ENCODE measurements at places on chromosomes 1 and 21.

DNA sequence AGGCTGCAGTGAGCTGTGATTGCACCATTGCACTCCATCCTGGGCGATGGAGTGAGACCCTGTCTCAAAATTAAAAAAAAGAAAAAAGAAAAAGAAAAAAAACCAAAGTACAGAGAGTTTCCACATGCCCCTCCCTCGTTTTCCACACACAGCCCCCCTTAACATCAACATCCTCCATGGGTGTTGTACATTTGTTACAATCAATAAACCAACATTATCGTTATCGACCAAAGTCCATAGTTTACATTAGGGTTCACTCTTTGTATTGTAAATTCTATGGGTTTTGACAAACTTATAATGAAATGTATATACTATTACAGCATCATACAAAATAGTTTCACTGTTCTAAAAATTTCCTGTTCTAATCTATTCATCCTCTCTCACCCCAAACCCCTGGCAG is 15.9 kb upstream of the TINAGL1 start:
- no peak for DNase-seq

GRCh38 chr1:154219541-154219940 is 1.2 kb upstream of the UBAP2L start:
- DNase-seq = no peak

DNA sequence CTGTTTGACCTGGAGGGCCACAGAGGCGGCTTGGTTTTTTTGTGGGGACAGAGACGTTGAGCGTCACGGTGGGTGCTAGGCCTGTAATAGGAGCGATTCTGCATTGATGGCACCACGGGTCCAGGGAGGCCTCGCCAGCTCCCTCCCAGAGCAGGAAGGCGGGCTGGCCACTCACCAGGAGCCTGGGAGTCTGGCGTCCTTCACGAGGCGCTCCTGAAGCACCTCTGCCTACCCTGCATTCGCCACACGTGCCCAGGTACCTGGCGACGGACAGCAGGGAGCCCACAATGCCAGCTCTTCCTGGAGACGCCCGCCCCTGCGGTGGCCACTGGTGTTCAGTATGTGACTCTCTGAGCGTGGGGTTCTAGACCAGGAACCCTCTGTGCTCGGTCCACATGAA is 69.9 kb upstream of the TRAPPC10 start:
- DNase-seq = no peak

- DNase-seq = no peak
These were observed 192.4 kb downstream of the TGFBR3 start for GRCh38 chr1:91693557-91693956.

- no peak for DNase-seq
These were observed 8.7 kb upstream of the MFSD2A start for GRCh38 chr1:39946216-39946615.

GRCh38 chr1:199545780-199546179 is 481.7 kb upstream of the NR5A2 start:
- DNase-seq = no peak

Measured in stimulated activated naive CD8-positive, alpha-beta T cell treated with anti-CD3 and anti-CD28 coated beads, Interleukin-15, Interleukin-2, amounts not matched to agents 100 U/mL and 50 U/mL, for 24 hours (primary cell).